ENCODE measurements at places on chromosomes 12 and 14.

GRCh38 chr12:43826681-43827080 is 9.2 kb upstream of the TMEM117 start:
- DNase-seq = no peak

GRCh38 chr14:98877065-98877464 is 394.9 kb downstream of the BCL11B start:
- no peak for DNase-seq

DNA sequence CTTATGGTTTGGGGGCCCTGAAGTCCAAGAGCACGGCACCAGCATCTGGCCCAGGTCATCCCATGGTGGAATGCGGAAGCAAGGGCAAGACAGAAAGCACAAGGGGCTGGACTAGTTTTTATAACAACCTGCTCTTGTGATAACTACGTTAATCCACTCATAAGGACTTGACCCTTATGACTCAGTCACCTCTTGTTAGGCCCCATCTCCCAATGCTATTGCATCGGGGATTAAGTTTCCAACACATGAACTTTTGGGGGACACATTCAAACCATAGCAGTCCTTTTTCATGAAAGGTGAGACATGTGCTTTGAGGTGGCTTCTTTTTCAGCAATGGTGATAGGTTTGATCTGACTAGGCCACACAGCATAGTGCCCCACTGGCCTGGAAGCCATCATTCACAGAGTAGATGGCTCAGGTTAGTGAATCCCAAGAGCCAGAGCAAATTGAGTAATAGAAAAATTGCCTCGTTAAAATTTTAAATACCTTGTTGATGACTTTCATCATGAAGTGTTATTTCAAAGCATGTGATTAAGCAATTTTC is 12.1 kb downstream of the FRMD6 start:
- DNase-seq = no peak

GRCh38 chr12:21797539-21797938 is 23.0 kb upstream of the KCNJ8 start:
- no peak for DNase-seq

- no peak for DNase-seq
These were observed 70.1 kb downstream of the SLC6A15 start for GRCh38 chr12:84842406-84843013.

- no peak for DNase-seq
These were observed 50.5 kb downstream of the ANO4 start for GRCh38 chr12:100845095-100845494.

- DNase-seq = no peak
These were observed 38.0 kb downstream of the FOXN3 start for GRCh38 chr14:89379006-89379405.

DNA sequence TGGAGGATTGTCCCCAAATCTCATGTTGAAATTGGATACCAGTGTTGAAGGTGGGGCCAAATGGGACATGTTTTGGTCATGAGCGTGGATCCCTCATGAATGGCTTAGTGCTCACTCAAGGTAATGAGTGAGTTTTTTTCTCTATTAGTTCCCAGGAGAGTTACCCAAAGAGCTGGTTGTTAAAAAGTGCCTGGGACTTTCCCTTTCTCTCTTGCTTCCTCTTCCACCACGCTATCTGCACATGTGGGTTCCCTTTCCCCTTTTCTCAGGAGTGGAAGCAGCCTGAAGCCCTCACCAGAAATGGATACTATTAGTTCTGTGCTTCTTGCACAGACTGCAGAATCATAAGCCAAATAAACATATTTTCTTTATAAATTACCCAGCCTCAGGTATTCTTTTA is 465.4 kb downstream of the FSCB start:
- no peak for DNase-seq

DNA sequence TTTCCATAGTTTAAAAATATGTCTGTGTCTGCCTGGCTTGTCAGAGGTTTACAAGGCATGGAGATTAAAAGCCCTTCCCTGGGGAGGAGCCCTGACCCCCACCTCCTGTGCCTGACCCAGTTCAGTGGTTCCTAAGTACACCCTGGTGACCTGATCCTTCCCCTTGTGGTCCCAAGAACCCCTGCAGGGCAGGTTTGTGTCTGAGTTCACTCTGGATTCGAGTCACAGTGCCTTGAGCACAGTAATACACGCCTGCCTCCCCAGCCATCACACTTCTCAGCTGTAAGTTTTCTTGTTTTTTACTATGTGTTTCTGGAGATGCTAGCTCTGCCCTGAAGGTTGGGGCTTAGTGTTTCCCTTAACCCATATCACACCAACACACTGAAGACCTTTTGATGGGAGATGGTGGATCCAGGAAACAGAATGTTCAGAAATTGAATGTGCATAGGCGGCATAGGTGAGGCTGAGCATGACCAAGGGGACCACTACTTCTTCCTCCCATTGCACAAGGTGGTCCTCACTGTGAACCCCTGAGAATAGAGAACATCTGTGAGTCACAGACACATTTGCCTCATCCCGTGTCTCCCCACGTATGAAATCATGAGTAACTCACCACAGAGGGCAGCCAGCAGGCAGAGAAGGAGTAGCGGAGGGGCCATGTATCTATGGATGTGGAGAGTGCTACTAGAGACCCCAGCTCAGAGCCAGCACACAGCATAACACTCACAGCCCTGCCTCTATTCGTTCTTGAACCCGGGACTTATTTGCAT is 962.9 kb downstream of the TMEM121 start:
- DNase-seq = no peak

DNA sequence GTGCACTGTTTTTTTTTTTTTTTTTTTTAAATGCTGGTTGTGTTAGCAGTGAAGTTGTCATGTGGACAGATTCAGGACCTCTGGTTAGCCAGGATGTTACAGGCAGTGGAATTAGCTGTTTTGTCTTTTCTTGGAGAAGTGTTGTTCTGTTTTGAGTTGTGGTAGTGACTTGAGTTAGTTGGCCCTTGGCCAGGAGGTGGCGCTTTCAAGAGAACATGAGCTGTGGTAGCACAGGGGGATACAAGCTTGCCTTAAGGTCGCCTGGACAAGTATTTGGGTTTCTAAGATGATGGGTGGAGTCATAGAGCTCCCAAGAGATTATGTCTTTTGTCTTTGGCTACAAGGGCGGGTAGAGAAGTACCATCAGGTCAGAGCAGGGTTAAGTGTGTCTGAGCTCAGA is 33.3 kb upstream of the CCDC198 start:
- no peak for DNase-seq

DNA sequence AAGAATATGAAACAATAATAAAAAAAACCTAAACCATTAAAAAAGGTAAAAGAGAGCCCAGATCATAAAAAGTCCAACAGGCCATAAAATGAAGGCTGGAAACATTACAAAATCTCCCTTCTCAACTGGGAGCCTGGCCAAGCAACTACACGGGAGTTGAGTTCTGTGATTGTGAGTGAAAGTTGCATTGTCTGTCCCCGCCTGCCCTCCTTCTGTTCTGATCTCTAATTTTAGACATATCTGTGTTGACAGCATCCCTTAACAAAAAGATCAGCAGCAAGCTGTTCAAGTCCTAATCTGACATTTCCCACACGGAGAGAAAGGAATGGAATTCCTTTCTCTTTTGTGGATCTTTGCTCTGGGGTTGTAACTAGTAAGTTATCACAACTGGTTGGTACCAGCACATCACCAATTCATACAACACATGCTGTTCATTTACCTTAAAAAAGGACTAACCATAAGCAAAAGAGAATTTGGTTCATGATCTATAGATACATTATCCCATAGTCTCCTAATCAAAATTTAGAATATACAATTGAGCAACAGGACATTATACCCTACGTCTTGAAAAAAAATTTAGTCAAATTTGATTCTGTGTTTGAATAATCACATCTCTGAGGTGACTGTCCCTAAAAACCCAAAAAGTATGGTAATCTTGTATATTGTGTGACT is 205.1 kb upstream of the GZMB start:
- DNase-seq = no peak

DNA sequence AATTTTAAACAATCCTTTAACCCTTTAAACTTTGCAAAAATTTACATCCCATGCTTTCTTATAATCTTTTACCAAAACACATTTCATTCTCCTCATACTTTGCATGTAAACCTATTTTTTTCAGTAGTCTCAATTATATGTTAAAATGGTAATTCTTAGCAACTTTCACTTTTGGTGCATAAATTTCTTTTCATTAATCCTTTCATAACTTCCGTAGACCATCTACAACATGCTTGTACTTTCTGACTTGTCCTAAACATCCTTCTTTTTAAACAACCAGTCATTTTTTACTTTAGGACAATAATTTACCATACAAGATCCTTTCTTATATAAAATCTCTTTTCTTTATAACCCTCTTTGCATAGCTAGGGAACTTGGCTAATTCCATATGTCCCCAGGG is 19.5 kb downstream of the CCDC91 start:
- DNase-seq = no peak

DNA sequence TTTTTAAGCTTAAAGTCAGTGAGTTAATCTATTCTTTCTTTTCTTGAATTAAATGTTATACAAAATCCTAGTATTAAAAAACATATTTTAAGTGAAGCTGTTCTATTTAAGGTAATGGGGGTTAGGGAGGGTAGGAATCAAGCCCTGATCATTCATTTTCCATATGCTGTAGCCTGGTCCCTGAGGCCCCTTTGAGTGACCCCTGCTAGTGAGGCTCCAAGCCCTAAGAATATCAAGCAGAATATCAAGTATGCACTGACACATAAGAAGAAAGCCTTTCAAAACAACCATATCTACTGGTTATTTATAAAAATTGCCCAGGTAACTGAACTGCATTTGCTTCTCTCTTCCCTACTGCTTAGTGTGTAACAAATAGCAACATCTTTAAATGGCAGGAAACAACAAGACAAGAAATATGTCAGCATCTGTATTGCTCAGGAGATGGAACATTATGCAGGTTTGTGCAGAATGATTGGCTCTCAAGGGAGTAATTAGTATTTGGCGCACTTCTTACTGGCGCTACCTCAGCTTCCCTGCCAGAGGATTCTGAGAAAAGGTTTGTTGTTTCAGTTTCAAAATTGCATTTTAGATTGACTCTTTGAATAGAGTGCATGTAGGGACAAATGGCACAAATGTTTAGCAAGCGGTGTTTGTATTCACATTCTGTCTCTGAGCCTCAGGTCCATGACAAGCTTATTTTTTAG is 223.0 kb downstream of the DUSP6 start:
- no peak for DNase-seq

DNA sequence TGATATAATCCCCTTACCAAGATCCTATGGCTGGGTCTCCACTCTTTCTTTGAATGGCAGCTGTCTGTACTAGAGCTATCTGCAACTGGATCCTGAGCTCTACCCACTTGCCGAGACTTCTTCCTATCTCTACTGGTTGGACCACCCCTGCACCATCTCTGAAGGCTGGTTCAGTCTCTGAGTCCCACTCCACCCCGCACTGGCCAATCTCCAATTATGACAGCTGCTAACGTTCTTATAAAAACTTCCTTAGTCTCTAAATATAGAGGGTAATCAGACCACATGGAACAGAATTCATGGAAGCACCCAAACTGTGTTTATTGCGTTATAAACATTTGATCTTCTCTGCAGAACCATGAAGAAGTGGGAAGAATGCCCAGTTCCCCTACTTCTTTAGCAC is 186.6 kb upstream of the EEA1 start:
- DNase-seq = no peak

- DNase-seq = no peak
These were observed 6.4 kb downstream of the TMEM121 start for GRCh38 chr14:105532735-105533141.

DNA sequence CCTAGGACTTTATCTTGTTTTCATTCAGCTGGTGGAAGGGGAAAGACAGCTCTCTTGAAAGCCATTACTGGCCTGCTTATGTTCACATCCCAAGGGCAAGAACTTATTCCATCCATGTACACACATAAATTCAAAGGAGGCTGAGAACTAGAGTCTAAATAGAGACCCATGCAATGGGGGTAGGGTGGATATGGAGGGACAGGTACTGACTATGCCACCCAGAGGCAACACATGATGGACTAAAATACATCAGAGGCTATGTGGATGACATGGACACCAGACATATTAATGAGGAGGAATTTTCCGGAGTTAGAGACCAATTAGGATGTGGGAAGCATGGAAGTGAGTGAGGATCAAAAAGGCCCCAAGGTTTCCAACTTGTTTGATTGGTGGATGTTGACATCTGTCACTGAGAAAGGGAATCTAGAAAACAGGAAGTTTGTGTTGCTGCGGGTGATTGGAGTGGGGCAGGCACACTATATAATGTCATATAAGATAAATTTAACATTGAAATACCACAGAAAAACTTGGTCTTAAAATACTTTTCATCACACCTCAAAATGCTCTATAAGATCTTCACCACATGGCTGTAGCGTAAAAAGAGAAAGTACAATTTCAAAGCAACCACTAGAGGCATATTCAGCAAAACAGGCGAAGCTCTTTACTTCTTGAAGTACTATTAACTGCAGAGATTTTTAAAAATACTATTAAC is 130.4 kb downstream of the GRIP1 start:
- DNase-seq = no peak

DNA sequence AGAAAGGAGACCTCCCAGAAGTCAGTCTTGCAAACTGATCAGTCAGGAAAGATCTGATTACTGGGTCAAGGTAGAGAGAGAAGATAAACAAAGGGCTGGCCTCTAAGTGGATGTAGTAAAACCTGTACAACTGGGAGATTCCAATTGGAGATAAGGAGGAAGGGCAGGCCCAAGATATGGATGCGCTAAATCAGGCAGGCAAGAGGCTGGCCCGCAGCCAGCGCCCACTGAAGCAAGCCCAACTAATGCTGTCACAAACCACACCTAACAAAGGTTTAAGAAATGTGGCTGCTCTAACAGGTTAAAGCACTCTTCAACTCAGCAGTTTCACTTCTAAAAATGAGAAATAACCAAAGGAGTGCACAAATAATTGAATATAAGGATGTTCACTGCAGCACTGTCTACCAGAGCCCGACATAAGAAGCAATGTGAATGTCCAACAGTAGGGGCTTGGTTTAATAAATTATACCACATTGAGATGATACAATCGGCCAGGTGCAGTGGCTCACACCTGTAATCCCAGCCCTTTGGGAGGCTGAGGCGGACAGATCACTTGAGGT is 4.7 kb downstream of the GLTP start:
- DNase-seq = no peak

DNA sequence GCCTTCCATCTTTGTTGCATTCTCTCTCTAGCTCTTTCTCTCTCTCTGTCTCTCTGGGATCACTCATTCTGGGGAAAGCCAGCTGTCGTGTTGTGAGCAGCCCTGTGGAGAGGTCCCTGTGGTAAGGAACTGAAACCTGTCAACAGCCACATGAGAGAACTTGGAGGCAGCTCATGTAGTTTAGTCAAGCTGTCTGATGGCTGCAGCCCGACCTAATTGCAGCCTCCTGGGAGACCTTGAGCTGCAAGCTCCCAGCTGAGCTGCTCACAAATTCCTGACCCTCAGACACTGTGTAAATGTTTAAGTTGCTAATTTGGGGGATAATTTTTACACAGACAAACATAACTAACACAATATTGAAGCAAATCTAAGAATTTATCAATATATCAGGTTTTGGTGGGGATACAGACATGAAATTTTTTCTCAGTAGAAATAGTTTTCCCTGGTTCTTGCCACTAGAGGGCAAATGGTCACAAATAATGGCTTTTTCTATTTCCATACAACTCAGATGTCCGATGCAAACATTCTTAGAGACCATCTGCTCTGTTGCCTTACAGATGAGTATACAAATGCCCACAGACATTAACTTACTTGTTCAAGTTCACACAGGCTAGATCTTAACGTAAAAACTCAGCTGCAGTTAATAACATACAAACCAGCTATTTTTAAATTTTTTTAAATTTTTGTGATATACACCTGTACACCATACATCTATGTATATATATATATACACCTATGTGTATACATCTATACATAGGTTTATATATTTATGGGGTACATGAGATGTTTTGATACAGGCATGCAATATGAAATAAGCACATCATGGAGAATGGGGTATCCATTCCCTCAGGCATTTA is 15.5 kb upstream of the KRR1 start:
- no peak for DNase-seq

Data from activated T-cell treated with anti-CD3 and anti-CD28 coated beads, Interleukin-2, amount 50 U/mL, for 4 hours (primary cell).